ENCODE measurements at places on chromosomes 6 and 20.

DNA sequence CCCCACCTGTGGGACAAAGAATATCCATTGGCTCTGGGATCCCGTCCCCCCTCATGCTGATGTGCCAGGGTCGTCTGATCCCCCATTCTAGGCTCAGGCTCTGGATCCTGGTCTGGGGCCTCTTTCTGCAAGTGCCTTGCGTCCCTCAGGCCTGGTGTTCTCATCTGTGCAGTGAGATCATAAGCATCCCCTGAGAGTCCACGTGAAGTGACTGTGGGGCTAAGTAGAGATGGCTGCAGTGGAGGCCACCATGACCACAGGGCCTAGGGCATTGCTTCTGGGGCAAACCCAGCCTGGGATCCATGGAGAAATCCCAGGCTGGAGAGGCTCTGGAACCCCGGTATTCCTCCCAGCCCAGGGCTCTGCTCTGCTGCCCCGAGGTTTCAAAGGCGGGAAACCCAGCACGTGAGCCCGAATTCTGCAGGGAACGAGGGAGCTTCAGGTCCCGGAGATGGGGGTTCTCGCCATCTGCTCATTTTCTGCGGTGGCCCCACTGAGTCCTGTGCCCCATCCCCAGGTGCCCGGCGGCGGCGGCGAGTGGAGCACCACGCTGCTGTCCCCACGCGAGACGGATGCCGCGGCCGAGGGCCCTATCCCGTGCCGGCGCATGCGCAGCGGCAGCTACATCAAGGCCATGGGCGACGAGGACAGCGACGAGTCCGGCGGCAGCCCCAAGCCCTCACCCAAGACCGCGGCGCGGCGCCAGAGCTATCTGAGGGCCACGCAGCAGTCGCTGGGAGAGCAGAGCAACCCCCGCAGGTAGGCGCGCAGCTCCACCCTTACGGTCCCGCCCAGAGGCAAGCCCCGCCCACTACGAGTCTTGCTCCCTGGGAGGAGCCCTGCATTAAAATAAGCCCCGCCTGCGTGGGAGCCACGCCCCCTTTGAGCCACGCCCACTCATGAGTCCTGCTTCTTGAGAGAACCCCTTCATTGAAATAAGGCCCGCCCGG, 105.5 kb upstream of the MYL9 start:
- peak; percentile 95 for DNase-seq

- no peak for DNase-seq
These were observed 15.7 kb downstream of the RTN4IP1 start for GRCh38 chr6:106613590-106613989.

DNA sequence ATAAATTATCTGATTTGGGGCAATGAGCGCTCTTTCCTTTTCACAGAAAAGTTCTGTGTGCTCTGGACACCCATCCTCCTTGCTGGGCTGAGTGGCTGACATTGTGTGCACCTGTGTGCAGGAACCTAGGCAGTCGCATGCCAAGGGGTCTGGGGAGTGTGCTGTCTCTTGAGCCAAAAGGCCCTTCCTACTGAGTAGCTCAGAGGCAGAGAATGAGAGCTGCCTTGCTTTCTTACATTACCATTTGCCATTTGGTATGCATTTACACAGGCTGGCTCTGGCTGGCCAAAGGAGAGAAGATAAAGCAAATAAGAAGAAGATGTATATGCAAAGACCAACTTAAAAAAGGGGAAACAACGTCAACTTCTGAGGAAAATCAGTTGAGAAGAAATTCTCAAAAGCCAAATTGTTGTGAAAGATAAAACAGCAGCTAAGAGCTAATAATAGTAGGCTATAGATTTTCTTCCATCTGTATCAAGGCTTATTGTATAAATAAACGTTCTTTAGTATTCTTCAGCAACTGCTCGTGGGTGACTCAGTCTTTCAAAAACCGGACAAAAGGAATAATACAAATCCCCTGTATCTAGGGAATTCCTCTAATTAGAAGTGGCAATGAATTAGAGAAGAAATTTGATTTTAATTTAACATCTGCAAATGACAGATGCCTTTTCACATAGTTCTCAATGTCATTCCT, 121.9 kb downstream of the INSM1 start:
- no peak for DNase-seq

DNA sequence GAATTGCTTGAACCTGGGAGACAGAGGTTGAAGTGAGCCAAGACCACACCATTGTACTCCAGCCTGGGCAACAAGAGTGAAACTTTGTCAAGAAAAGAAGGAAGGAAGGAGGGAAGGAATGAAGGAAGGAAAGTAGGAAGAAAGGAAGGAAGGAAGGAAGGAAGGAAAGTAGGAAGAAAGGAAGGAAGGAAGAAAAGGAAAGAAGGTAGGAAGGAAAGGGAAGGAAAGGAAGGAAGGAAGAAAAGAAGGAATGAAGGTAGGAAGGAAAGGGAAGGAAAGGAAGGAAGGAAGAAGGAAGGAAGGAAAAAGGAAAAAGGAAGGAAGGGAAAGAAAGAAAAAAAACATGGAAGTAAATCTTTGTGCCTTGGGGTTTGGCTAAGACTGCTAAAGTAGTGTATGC, 11.7 kb downstream of the ULBP1 start:
- DNase-seq = no peak

DNA sequence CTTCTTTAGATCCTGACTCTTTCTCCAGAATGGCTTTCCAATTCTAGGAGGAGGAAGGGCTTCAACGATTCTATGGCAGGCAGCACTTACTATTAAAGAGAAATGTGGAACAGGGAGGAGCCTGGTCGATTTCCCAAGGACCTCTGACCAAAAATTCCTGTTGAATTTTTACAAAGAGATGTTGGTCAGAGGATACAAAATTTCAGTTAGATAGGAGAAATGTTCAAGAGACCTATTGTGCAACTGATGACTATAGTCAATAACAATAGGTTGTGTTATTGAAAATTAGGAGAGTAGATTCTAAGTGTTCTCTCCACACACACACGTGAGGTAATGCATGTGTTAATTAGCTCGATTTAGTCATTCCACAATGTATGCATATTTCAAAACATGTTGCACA, 130.1 kb upstream of the TNFAIP3 start:
- no peak for DNase-seq

Data from RWPE1 (cell line).